D721Med (cell line): ENCODE measurements at places on chromosomes 2 and 18.

DNA sequence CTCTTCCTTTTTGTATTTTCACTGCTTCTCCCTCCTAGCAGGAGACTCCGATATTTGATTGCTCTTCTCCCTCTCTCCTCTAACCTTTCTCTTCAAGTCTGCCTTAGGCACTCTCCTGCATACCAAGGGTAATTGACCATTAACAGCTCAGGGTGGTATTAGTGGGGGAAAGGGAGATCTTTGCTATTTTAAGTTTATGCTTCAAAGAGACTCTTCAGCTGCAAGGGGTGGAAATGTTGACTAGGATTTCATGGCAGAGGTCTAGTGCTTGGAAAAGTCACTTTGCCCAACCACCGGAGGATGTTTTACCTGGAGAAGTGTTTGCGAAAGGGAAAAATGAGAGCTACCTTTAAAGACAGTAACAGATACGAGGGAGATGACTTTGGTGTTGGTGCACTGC is 453.7 kb downstream of the SLC4A3 start:
- DNase-seq: no peak

- no peak for DNase-seq
Observed at GRCh38 chr2:207330912-207331311, 165.2 kb upstream of the KLF7 start.

DNA sequence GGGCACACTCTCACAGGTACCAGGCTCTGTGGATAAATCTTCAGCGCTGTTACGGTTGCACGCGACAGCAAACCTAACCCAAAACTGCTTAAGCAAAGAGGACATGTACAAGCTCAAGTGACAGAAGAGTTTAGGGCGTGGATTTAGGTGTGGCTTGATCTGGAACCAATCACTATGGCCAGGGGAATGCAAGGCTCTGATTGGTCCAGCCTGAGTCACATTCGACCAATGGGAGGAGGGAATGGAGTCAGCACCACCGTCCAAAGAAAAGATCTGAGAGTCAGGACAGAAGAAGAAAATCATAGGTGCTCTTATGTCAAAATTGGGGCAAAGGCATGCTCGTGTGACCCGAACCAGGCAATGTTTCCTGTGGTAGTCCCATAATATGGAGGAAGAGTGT is 139.0 kb downstream of the TRIM43 start:
- no peak for DNase-seq

DNA sequence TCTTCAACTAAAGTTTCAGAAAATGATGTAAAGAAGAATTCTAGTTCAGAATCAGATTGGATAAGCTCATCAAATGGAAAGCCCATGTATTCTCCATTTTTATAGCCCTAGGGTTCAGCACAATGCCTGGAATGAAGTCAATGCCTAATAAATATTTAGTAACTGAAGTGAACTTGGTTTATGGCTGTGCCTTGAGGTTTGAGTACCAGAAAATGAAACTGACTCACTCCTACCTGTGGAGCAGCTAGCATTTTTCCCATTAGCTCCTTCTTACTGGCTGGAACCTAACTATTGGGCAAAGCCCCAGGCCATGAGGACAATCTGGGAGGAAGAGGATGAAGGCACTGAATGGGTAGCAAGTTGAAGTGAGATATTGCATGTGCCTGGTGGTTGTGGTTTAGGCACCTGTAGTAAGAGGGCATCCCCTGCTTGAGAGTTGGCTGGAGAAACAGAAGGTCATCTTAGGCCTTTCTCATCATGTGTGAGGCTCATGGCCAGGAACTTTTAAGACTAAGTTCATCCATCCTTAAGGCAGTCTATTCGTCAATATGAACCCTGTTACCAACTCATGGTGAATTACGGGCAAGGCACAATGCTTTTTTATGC is 85.0 kb upstream of the LYPD1 start:
- DNase-seq: no peak

GRCh38 chr2:13921245-13921644 is 711.3 kb upstream of the LRATD1 start:
- DNase-seq: no peak

DNA sequence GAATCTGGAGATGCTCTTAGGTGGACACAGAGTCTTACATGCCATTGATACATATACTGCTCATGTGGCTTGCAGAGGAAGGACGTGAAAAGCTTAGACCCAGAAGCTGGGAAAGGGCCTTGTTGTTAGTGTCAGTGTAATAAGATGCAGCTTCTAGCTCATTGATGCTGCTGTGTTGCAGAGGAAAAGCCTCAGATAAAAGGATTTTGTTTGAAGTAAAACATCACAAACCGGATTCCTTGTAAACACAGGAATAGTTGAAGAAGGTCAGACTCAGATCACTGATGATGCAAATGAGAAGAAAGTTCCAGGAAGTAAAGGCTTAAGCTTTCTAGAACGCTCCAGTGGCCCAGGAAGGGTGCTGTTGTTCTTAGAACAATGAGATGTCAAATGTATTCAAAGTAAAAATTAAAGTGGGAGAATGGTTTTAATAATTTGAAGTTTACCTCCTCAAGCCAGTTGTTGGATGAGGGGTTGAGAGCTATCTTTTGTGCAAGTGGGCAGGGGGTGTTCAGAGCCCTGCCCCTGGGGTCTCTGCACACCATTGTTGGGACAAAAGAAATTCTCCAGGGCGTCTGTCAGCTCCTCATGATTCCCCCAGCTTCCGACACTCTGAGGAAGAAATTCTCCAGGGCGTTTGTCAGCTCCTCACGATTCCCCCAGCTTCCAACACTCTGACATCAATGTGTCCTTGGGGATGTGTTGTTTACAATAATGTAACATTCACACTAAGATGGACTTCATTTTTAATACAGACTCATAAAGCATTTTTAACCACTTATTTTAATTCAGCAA is 61.3 kb upstream of the CHMP1B start:
- DNase-seq: no peak
